ENCODE measurements at places on chromosomes 1 and 21.

GRCh38 chr1:90919900-90920299 lies 101.9 kb downstream of the ZNF644 start:
- H3K36me3 ChIP-seq, result peaks cover 11% of the 10 kb centered on the region
- no peak for DNase-seq
- no peak overlapping the region for H3K27ac ChIP-seq
- H3K27me3 ChIP-seq, result no peaks in the 10 kb centered on the region
- peaks cover 30% of the 10 kb centered on the region for H3K4me1 ChIP-seq

DNA sequence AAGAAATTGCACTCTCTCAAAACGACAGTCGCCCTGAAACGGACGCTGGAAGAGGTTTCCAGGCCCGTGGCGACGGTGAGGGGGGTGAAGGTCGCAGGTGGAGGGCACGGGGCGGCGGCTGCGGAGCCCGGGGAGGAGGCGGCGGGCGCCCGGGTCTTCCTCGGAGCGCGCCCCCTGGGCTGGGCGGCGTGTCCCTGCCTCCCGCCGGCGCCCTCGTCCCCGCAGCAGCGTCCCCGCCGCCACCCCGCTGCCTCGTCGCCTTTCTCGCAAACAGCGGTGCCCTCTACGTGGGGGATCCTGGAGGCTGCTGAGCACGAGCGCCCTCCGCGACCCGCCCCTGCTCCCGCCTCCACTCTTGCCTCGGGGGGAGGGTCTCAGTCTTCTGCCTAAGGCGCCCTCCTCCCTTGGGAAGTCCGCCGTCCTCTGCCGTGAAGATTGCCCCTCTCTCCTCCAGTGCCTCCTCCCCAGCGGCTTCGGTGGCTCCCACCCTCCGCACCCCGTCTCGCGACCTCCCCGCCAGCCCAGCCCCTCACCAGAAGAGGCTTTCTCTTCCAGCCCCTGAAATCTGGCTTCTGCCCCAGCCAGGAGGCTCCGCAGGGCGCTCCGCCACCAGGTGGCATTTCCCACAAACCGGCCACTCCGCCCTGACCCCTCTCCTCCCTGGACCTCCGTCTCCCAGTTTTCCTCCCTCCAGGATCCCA lies 227.4 kb downstream of the SDCCAG8 start:
- peak overlapping the region; percentile 71 for H3K4me3 ChIP-seq
- H3K27me3 ChIP-seq, result peaks cover 5% of the 10 kb centered on the region

GRCh38 chr1:43645461-43645860 lies 4.5 kb upstream of the KDM4A start:
- no peak overlapping the region for H3K27ac ChIP-seq
- no peak for DNase-seq
- no peak overlapping the region for H3K4me3 ChIP-seq

GRCh38 chr1:197862221-197862620 lies 40.2 kb upstream of the C1orf53 start:
- DNase-seq, result no peak
- H3K27ac ChIP-seq, result no peak overlapping the region
- H3K4me1 ChIP-seq, result no peaks in the 10 kb centered on the region
- H3K4me3 ChIP-seq, result no peak overlapping the region
- H3K27me3 ChIP-seq, result peaks cover 21% of the 10 kb centered on the region
- no peaks in the 10 kb centered on the region for H3K36me3 ChIP-seq

DNA sequence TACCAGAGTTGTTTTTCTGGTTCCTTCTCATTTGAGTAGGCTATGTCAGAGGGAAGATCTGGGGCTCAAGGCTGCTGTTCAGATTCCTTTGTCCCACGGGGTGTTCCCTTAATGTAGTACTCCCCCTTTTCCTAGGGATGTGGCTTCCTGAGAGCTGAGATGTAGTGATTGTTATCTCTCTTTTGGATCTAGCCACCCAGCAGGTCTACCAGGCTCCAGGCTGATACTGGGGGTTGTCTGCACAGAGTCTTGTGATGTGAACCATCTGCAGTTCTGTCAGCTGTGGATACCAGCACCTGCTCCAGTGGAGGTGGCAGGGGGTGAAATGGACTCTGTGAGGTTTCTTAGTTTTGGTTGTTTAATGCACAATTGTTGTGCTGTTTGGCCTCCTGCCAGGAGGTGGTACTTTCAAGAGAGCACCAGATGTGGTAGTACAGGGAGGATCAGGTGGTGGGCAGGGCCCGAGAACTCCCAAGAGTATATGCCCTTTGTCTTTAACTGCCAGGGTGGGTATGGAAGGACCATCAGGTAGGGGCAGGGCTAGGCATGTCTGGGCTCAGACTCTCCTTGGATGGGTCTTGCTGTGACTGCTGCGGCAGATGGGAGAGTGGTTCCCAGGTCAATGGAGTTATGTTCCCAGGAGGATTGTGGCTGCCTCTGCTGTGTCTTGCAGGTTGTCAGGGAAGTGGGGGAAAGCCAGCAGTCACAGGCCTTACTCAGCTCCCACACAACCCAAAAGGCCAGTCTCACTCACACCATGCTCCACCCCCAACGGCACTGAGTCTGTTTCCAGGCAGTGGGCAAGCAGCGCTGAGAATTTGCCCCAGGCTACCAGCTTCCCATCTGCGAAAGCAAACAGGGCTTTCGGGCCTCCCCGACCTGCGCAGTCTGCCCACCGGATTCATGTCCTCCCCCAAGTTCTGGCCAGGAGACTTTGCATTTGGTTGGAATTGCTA lies 64.2 kb downstream of the SERINC2 start:
- no peak for DNase-seq
- H3K36me3 ChIP-seq, result no peaks in the 10 kb centered on the region
- H3K27me3 ChIP-seq, result peaks cover 28% of the 10 kb centered on the region
- H3K4me1 ChIP-seq, result peaks cover 7% of the 10 kb centered on the region

DNA sequence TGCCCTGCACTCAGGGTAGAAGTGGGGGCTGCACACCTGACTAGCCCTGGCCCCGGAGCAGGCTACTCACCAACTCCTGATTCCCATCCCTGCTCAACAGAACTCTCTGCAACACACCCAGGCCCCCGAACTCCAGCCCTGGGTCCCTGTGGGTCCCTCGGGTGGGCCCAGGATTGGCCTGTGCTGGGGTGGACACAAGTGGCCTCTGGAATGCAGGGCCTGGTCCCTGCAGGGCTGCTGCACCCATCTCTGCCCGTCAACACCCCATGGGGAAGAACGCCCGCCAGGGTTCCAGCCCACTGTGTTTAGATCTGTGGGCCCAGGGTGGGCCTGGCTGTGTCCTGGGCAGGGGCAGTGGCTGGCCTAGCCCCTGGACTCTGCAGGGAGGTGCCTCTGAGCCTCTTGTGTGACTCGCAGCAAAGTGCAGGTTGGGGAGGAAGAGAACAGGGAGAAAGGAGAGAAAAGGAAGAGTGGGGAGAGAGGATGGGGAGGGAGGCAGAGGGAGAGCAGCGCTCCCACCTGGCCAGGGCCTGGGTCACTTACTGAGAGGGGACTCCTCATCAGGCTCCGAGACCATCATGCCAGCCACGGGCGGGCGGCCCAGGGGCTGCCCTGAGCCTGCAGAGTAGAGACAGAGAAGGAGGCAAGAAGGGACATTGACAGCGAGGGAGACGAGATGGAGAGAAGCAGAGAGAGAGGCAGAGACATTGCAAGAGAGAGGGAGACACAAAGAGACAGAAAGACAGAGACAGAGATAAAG lies 43.9 kb downstream of the HSPG2 start:
- no peaks in the 10 kb centered on the region for H3K27me3 ChIP-seq
- H3K4me1 ChIP-seq, result no peaks in the 10 kb centered on the region
- H3K27ac ChIP-seq, result no peak overlapping the region
- no peak overlapping the region for H3K4me3 ChIP-seq
- no peaks in the 10 kb centered on the region for H3K36me3 ChIP-seq

DNA sequence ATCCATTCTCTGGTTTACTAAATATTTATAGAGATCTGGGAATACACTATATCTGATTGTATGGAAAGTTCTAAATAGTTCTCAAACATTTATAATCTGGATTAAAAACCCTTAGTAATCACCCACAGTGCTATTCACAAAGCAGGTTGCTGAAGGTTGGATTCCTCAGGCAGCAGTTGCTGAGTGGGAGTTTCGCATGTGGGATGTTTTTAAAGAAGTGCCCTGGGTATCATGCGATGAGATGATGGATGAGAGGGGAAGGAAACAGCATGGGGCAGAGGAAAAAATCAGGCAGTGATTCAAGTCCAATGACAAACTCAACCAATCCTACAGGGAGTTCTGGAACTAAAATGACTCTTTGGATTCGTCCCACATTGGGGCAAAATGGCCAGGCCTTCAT lies 85.3 kb upstream of the GALNT2 start:
- H3K4me3 ChIP-seq, result no peak overlapping the region
- no peak overlapping the region for H3K27ac ChIP-seq
- DNase-seq, result no peak
- no peaks in the 10 kb centered on the region for H3K36me3 ChIP-seq
- peaks cover 20% of the 10 kb centered on the region for H3K27me3 ChIP-seq
- H3K4me1 ChIP-seq, result no peaks in the 10 kb centered on the region

DNA sequence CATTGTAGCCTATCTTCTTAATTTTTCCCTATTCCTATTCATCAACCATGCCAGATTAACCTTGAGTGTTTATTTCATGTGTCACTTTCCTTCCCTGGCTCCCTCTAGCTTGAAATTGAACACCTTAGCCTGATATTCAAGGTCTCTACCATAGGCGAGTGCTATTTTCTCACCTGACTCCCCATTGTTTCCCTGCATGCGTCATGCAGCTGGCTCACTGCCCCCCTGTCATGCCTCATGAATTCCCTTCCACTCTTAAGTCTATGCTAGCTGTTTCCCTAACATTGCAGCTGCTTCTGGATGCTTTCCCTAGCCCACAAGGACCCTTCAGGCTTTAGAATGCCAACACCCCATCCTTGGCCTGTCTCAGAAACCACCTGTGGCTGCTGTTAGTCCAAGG lies 56.7 kb upstream of the CD1D start:
- no peak overlapping the region for H3K27ac ChIP-seq
- no peak overlapping the region for H3K4me3 ChIP-seq
- DNase-seq, result no peak
- no peaks in the 10 kb centered on the region for H3K36me3 ChIP-seq
- H3K4me1 ChIP-seq, result peaks cover 4% of the 10 kb centered on the region

DNA sequence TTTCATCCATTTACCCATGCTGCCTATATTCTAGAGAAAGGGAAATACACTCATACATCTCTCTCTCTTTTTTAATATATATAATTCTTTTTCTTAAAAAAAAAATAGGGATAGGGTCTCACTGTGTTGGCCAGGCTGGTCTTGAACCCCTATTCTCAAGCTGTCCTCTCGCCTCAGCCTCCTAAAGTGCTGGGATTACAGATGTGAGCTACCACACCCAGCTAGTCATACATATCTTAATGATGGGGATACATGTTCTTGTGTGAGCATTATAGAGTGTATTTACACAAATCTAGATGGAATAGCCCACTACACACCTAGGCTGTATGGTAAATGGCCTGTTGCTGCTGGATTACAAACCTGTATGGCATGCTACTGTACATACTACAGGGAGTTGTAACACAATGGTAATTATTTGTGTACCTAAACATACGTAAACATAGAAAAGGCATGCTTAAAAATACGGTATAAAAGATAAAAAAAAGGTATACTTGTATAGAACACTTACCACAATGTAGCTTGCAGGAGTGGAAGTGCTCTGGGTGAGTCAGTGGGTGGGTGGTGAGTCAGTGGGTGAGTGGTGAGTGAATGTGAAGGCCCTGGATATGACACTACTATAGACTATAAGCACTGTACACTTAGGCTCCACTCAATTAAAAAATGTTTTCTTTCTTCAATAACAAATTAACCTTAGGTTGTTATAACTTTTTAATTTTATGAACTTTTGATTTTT lies 72.9 kb downstream of the IVNS1ABP start:
- H3K36me3 ChIP-seq, result no peaks in the 10 kb centered on the region
- no peak overlapping the region for H3K27ac ChIP-seq
- H3K4me3 ChIP-seq, result no peak overlapping the region
- peak; percentile 61 for DNase-seq
- peaks cover 9% of the 10 kb centered on the region for H3K4me1 ChIP-seq

DNA sequence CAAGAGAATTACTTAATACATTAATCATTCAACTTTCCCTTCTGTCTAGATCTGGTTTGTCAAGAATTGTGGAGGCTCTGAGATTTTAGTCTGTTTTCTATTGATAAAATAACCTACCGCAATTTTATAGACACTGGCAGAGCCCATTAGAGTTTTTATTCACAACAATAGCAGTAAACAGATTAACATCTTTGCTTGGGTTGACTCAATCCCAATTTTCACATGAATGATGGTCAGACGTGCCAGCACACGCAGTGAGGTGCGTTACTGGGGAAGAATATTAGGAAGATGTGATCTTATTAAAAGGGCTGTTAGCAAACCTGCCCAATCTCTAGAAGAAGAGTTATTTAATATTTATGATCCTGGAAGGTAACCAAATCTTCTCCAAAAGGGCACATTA lies 736.6 kb downstream of the MRPL39 start:
- H3K4me1 ChIP-seq, result no peaks in the 10 kb centered on the region
- no peaks in the 10 kb centered on the region for H3K27me3 ChIP-seq
- H3K27ac ChIP-seq, result no peak overlapping the region
- H3K4me3 ChIP-seq, result no peak overlapping the region

- H3K36me3 ChIP-seq, result no peaks in the 10 kb centered on the region
- no peak overlapping the region for H3K4me3 ChIP-seq
- H3K4me1 ChIP-seq, result no peaks in the 10 kb centered on the region
- no peak for DNase-seq
- no peak overlapping the region for H3K27ac ChIP-seq
- no peaks in the 10 kb centered on the region for H3K27me3 ChIP-seq
These were observed 63.1 kb upstream of the MUTYH start for GRCh38 chr1:45403298-45403697.

GRCh38 chr1:203146537-203146936 lies 19.0 kb downstream of the ADORA1 start:
- H3K4me1 ChIP-seq, result no peaks in the 10 kb centered on the region
- no peak overlapping the region for H3K27ac ChIP-seq
- H3K4me3 ChIP-seq, result no peak overlapping the region

- no peaks in the 10 kb centered on the region for H3K27me3 ChIP-seq
- no peak overlapping the region for H3K27ac ChIP-seq
- no peak for DNase-seq
- H3K36me3 ChIP-seq, result no peaks in the 10 kb centered on the region
- no peaks in the 10 kb centered on the region for H3K4me1 ChIP-seq
- H3K4me3 ChIP-seq, result no peak overlapping the region
These were observed 20.6 kb downstream of the TP73 start for GRCh38 chr1:3672971-3673361.

- no peak overlapping the region for H3K27ac ChIP-seq
- H3K36me3 ChIP-seq, result no peaks in the 10 kb centered on the region
- peaks cover 24% of the 10 kb centered on the region for H3K27me3 ChIP-seq
- DNase-seq, result no peak
- H3K4me3 ChIP-seq, result no peak overlapping the region
- peaks cover 4% of the 10 kb centered on the region for H3K4me1 ChIP-seq
These were observed 25.9 kb upstream of the PEF1 start for GRCh38 chr1:31670593-31670964.

DNA sequence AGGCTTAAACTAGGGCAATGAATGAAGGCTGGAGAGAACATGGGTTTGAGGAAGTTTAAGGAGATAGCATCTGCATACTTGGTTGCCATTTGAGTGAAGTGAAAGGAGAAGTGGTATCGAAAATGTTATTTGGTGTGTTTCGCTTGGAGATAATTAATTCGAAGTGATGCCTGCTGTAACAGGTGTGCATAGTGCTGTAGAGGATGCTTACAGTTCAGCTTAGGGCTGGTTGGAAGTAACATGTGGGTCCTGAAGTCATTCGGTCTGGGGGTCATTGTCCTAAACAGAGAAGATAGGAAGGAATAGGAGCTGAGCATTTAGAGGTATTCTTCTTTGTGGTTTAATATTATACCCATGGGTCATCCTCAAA lies 301 bp upstream of the NUDT17 start:
- no peak overlapping the region for H3K27ac ChIP-seq
- peaks cover 9% of the 10 kb centered on the region for H3K4me1 ChIP-seq
- no peak overlapping the region for H3K4me3 ChIP-seq
- no peak for DNase-seq

- H3K27me3 ChIP-seq, result no peaks in the 10 kb centered on the region
- H3K27ac ChIP-seq, result no peak overlapping the region
- H3K4me3 ChIP-seq, result no peak overlapping the region
- H3K4me1 ChIP-seq, result peaks cover 1% of the 10 kb centered on the region
These were observed 1.2 kb downstream of the C1QTNF12 start for GRCh38 chr1:1245178-1245816.
